ENCODE measurements at places on chromosomes 3 and 15.

DNA sequence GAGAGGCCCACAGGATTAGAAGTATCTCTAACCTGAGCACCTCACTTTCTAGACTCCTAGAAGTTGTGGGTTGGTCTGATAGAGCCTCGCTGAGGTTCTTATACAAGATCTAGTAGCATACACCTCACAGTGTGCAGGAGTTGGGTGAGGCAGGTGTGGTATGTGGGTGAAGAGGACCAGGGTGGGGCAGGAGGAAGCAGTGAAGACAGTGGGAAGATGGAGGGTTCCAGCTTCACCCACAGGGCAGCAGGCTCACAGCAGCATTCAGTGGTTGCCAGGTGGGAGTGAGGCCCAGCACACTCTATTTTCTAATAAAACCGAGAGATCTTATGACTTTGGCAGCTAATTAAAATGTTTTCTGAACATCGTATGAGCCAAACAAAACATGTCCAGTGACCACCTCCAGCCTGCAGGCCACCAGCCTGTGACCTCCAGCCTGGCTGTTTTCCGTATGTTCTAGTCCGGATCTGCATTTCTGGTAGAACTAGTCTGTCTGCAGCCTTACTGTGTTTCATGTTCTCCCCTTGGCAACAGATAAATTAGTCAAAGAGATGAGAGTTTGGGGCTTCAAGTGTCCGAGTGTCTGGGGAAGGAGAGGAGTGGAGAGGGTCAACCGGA, 170.4 kb upstream of the CTDSPL start:
- DNase-seq, result no peak

DNA sequence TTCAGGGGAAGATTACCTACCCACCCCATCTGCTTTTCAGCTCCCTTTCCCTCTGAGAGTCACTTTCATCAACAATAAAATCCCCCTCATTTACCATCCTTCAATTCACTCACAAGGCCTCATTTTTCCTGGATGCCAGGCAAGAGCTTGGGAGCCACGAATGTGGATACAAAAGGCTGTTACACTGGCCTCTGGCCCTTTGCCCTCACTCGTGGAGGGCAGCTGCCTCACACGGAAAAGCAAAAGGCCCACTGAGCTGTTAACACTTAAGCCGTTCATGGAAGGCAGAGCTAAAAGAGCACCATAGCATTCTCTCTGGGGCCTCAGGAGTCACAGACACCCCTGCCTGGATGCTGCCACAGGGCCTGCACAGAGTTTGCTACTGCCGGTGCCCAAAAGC, 102.4 kb upstream of the TUSC7 start:
- DNase-seq, result no peak

GRCh38 chr3:196219194-196219969, 3.0 kb downstream of the SLC51A start:
- DNase-seq, result no peak

GRCh38 chr15:25238716-25239470, 199.9 kb downstream of the UBE3A start:
- DNase-seq, result no peak

GRCh38 chr3:73664389-73664788, 39.6 kb upstream of the PDZRN3 start:
- no peak for DNase-seq

DNA sequence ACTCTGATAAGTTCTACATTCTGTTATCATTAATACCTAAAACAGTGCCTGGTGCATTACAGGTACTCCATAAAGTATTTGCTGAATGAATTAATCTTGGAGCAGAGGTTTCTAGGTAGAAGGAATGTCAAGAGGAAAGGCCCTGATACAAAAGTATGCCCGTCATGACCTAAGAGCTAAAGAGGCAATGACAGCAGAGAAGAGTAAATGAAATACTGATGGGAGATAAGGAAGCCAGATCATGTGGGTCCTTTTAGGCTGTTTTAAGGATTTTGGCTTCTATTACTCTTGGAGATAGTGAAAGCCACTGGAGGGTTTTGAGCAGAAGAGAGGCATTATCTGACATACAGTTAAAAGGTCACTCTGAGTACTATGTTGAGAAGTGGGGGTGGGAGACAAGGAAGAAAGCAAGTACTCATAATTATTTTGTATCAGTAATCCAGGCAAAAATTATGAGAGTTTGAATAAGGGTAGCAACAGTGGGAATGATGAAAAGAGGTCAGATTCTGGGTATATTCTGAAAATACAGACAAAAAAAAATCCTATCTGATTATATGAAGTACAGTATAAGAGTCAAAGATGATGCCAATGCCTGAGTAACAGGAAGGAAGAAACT, 48.3 kb downstream of the DENND4A start:
- no peak for DNase-seq

DNA sequence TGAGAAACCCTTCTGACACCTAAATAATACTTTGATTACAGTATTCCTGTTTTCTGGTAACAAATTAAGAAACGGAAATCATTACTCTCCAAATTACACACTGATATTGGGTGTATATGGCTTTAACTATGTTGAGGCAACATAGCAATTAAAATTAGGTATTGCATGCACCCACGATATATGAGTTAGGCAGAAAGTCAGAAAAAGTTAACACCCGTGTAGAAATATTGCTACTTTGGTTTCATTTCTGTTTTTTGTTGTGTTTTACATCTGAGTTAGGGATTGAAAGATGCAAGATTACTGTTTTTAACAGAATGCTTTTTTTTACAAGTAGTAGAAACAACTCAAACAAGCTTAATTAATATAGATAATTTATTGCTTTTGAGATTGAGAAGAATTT, 327.8 kb downstream of the GBE1 start:
- DNase-seq, result no peak

DNA sequence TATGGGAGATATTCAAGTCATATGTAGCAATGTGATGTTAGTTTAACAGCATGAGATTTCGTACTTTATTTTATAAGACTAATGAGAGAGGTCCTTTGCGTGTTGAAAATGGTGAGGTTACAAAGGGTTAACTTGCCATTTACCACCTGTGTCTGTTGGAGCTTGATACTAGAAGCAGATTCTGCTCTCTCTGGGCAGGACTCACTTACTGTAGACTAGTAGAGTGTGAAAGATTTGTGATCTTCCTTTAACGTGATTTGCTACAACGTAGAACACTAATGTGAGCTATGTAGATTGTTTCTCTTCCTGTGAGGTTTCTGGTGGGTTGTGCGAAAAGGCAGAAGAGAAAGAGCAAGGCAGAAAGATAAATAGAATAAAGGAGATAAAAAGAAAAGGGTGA, 1.1 kb downstream of the TP63 start:
- DNase-seq, result no peak

GRCh38 chr3:47314056-47314764, 31.5 kb downstream of the KLHL18 start:
- DNase-seq, result no peak

- no peak for DNase-seq
These were observed 664.7 kb downstream of the MECOM start for GRCh38 chr3:168998792-168999191.

DNA sequence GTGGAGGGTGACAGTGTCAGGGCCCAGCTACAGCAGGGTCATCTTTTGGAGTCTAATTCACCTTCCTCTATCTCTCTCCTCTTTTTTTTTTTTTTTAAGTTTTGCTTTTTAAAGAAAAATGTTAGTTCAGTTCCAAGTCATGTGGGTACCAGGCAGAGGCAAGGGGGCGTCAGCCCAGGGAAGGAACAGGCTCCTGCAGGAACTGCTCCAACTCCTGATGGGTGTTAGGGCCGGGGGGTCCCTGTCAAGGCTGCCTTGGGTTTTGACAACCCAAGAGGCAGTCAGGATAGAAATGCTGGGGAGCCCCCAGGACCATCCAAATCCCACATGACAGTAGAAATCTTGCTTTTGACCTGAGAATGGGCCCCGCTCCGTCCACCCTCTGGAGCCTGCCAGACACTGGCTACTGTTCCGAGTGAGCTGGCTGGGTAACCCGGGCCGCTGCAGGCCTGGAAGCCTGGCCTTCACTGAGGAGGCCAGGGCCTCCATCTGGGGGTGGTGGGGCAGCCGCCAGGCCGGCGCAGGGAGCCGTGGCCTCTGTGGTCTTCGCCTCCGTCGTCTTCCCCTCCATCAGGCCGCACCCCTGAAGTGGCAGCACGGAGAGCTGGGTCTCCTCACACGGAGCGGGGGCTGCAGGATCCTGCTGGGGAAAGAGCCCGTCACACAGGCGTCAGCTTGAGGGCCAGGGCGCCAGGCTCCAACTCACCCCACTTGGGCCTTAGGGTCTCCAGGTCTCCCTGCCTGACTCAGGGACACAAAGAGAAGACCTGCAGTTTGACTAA, 24.2 kb downstream of the RNU5B-1 start:
- no peak for DNase-seq

DNA sequence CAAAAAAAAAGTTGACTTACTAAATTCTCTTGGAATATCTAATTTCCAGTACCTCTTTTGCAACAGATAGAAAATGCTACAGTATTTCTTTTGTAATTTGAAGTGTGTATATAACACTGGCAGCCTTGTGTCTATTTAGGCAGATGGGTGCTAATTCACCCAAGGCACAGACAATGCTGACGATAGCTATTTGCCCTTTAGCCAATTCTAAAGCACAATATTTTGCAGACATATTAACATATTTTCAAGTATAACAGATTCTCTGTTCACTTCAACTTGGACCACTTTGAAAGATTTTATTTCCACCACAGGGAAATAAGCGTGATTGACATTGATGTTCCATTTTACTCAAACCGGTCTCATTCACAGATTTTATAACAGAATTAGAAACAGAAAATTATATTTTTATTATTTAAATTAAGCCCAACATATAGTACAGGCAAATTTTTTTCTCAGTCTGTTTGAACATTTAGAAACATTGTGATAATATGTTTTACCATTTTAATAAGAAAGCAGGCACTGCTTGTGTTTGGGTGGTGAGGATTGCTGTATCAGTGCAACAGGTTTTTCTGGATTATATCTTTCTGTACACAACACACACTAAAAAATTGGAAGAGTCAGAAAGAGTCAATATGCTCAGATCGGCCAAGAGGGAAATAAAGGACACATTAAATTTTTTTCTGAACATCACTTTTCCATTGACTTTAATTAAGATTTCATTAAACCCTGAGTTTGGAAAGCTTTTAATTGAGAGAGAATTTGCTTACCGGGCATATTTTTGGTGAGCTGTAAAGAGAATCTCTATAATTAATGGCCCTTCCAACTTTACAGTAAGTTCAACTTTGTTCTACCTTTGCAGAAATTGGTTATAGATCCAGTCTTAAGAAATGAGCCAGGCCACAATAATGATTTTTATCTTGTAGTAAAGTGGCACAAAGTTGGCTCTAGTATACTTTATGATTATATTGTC, 327.3 kb upstream of the NR2F2 start:
- no peak for DNase-seq

DNA sequence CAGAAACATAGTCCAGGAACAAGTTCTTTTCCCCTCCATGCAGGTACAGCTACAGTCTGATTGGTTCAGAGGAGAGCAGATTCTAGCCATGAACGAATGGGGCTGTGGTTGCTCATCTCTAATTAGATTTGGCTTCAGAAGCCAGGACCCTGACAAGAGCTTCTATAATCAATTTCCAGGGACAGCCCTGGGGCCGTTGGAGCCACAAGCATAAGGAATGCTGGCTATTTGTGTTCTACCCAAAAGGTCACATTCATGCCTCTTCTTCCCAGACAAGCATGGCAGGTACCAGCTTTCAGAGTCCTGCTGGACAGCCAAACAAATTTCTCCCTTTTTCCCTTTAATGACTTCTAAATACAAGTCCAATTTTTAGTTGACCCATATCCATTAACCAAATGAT, 215.5 kb upstream of the LRTM1 start:
- DNase-seq, result no peak

DNA sequence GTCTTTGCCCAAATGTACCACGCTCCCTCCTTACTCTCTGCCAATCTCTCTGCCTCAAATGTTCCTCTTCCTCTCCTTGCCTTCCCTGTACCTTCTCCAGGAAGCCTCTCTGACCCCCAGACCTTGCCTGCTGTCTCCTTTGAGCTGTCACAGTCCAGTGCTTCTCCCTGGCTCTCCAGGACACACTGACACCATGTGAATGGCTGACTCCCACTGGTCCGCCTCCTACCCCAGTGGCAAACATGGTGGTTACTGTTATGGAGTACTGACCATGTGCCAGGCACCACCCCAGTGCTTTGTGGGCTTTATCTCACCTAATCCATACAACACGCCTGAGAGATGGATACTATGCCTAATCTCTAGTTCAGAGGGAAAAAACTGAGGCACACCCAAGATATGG, 141.9 kb downstream of the TPRA1 start:
- no peak for DNase-seq

Measured in esophagus squamous epithelium (tissue), 5 donors.